ENCODE measurements at places on chromosomes 7 and 10. TPM values are rescaled to one million over a fixed set of nuclear protein-coding genes. Genes with fewer than 3 reads are reported as not detected.

The PSD gene
- not detected for total RNA-seq

The SYT15 gene
- total RNA-seq: 0.11 TPM

DNA sequence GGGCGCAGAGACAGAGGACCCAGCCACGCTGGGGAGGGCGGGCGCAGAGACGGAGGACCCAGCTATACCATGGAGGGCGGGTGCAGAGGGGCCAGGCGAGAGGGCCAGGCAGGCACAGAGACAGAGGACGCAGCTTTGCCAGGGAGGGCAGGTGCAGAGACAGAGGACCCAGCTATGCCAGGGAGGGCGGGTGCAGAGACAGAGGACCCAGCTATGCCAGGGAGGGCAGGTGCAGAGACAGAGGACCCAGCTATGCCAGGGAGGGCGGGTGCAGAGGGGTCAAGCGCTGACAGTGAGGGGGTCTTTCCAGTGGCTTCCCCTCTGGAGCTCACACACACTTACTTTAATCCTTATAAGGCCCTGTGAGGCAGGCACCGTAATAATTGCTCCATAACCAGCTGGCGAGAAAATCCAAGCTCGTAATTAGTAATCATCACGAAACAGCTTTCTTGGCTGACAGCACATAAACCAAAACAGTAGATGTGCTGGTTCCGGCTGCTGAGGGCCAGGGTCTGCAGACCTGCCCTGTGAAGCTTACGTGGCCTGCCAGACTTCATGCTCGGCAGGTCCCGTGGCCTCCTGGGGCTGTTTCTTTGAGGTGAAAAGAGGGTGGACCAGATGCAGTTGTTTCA, 137.2 kb downstream of the VIPR2 start:
- no peak for DNase-seq

DNA sequence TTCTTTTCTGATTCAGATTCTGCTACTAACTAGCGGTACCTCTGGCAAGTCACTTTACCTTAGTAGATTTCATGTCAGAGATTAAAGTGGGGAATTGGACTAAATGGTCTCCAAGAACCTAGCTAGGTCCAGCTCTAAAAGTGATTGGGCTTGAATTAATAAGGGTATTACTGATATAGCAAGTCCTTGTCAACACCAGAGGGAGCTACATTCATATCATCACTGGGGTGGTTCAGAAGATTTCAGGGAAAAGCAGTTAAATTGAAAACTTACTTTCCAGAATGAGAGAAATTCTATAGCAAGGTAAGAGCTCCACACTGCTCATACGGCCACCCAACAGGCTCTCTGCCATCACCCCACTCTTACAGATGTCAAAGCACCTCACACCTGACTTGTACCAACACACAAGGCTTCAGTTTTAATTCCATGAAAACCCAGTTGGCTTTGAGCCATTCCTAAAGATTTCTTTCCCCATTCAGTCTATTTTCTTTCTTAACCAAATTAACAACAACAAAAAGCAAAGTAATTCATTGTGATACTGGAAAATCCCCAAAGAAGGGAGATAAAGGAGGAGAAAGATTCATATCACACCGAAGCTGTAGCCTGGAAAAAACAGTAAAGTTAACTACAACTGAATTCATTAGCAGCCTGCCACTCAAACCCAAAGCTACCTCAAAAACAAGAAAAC, 38.0 kb upstream of the SPOCK2 start:
- DNase-seq: peak; percentile 6

DNA sequence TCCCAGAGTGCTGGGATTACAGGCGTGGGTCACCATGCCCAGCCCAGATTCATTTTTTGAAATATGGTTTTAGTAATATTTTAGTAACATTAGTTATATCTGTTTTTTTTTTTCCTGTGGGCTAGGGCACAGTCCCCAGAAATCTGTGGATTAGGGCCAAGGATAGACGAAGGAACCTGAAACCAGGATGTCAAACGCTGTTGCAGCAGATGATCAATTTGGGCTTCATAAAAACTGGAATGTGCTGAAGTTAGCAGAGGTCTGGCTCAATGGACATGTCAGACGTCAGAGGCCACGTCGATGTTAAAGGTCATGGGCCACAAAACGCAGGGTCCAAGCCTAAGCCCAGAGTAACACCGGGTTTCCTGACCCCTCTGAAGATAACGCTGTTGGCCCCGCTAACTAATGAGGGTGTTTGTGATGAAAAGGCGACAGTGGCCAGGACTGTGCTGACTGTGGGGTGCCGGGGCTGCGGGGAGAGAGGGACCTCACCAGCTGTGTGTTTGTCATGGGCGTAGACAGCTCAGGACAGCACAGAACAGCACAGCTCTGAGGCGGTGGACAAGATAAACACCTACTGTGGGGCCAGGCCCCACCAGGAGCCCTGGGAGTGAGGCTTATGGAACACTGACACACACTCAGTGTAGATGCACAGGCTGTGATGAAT, 23.8 kb upstream of the GTPBP4 start:
- no peak for DNase-seq
